Mesenchymal stem cell (in vitro differentiated cells and primary cell): ENCODE measurements at places on chromosomes 7 and 10.

DNA sequence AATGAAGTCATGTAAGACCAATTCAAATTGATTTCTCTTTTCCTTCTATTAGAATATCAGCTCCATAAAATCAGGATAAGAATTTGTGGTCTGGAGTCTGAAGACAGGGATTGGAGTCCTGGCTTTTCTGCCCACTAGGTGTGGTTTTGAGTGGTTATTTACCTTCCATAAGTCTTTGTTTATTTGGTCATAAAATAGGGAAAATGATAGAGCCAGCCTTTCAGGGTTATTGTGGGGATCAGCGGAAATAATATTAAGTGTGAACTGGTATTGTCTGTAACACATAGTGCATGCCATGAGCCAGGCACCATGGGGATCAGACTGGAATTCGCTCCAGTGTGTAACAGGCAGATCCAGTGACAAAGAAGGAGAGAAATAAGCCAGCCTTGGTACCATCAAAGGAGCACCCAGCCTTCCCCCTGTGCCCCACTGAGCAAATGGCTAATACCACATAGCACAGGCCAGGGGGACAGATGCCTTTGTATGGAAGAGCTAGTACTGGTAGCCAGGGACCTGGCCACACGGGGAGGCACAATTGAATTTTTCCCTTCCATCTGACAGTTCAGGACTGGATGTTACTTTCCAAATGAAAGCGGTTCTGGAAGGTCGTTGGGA is 509.7 kb upstream of the PODXL start:
- DNase-seq: no peak

DNA sequence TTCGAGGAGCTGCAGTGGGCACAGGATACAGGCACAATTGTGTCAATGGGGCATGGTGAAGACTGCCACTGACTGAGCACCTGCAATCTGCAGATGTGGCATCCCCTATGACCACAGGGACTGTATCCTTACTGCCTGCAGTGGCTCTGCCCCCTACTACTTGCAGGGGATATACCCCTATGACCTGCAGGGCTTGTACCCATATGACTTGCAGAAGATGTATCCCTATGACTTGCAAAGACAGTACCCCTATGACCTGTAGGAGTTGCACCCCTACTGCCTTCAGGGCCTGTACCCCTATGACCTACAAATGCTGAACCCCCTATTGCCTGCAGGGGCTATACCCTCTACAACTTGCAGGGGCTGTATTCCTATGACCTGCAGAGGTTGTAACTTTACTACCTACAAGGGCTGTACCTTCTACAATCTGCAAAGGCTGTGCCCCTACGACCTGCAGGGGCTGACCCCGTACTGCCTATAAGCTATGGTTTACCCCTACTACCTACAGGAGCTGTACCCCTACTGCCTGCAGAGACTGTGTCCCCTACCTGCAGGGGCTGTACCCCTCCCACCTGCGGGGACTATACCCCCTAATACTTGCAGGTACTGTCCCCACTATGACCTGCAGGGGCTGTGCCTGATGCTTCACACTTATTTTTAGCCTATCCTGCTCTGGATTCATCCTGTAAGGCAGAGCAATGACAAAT is 65.9 kb upstream of the ADAM12 start:
- DNase-seq: no peak

DNA sequence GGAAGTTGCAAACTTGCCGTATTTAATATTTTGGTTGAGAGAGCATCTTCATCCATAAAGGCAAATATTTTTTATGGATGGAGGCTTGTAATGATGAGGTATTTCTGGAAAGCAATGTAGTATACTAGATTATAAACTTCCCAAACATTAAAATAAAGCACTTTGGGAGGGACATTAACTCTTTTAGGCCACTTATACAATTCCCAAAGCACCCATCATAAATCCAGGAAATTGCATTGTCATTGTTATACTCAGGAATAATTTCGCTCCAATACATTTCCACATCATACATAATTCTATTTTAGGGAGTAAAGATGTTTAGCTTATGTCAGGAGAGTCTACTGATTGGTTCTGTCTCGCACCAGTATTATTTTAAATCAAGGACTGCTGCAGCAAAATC is 212.7 kb upstream of the MKI67 start:
- no peak for DNase-seq

DNA sequence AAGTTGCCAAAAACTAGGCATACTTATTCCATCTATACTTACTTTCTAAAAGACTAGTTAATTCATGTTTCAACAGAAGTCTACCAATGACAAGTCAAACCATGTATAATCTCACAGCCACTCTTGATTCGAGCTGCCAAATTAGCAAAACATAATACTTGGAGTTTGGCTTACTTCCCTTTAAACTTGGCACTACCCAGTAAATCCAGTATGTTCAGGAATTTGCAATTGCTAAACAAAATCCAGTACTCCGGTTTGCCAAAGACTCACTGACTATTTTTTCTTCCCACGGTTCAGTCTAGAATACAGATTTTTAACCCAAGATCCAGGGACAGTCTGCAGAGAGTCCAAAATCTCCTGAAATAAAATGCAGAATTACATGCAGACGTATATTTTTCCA is 4.6 kb downstream of the OAT start:
- DNase-seq: no peak
